ENCODE measurements at places on chromosomes 12 and 14.

DNA sequence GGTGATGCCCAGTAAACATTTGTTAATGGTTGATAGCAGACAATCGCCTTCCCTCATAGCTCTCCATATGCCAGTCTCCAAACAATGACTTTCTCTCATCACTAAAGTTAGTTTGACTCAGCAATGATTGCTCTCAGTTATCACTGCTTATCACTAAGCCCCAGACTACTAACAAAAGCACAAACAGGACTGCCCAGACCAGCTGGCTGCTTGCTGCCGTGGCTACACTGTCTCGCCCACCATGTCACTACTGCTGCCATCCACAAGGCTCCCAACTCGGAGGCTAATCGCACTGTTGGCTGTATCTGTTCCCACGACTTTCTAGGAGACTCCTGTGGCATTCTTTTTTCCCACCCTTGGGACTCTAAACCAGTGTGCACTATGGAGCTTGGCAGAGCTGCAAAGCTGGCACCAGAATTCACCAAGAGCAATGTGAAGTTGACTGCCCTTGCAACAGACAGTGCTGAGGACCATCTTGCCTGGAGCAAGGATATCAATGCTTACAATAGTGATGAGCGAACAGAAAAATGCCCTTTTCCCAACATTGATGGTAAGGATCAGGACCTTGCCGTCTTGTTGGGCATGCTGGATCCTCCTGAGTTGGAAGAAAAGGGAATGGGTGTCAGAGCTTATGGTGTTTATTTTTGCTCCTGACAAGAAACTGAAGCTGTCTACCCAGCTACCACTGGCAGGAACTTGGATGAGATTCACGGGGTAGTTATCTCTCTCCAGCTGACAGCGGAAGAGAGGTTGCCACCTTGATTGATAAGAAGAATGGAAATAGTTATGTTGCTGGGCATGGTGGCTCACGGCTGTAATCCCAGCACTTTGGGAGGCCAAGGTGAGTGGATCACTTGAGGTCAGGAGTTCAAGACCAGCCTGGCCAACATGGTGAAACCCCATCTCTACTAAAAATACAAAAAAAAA, 27.1 kb upstream of the NR2C1 start:
- DNase-seq: no peak

DNA sequence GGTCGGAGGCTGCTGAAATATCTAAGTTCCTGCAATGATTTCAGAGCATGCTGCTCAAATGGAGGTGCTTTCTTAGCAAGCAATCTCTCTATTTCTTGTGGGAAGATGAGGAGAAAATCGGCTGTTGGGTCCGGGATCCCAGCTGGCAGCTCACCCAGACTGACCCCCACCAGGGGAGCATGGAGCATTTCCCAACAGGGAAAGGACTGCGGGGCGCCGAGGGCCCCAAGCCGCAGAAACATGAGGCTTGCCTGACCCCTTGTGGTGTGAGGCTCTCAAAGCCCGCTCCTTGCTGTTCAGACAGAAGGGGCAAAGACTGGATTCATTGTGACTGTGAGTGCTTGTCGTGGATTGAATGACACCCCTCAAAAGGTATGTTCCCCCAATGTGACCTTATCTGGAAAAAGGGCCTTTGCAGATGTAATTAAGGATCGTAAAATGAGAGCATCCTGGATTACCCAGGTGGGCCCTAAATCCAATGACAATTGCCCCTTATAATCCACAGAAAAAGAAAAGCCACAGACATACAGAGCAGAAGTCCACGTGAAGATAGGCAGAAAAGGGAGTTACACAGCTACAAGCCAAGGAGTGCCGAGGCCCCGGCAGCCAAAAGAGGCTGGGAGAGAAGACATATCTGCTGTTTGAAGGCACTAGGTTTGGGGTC, 116.3 kb upstream of the VASH1 start:
- DNase-seq: peak; percentile 9

GRCh38 chr14:88049936-88050335, 45.0 kb downstream of the GPR65 start:
- DNase-seq: no peak

DNA sequence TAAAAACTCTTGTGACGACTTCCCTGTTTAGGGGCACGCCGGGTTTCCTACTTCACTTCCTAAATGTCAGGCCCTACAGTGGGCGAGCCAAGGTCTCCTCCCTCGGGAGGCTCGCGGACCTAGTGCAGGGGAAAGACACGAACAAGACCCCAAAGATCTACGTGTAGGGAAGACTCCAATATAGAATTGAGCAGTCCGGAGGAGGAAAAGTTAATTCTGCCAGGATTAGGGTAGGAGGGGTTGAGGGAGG, 564 bp downstream of the ATXN3 start:
- DNase-seq: peak; percentile 32

DNA sequence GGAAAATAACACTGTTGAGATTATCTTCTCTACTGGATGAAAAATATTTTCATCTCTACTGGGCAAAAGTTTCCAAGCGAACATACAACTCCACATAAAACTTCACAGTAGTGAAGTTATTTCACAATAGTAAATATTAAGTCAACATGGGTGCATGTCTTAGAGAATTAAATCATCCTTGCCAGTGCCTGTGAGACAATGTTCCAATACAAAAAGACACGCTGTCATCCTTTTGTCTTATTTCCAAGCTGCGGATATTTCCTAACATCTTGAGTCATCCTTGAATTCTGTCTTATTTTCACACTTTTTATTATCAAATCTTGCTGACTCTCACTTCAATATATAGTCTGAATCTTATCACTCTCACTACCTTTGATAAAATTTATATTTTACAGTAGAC, 142.9 kb upstream of the KITLG start:
- peak; percentile 77 for DNase-seq

DNA sequence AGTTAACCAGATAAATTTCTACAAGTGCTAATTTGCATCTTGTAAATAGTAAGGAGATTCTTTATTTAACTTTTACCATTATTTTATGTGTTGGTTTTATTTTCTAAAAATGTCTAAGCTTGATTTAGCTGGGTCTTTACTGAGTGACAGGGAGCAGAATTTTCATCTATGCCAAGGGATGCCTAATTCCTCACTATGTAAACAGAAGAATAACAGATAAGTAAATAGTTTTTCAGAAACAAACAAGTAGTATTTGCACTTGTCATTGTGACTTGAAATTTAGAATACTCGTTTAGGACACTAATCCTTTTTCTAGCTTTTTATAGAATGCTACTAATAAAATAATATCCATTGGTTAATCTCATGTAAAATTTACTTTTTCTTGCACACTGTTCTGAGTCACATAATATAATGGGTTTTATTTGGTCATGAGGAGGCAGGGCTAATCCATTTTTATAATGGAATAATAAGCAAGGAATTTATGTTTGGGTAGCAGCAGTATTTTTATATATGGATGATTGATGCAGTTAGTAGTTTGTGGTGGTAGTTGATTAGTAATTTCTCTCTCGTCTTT, 746.5 kb downstream of the SLC6A15 start:
- DNase-seq: no peak

GRCh38 chr14:63922696-63923421, 70.1 kb downstream of the SYNE2 start:
- no peak for DNase-seq

DNA sequence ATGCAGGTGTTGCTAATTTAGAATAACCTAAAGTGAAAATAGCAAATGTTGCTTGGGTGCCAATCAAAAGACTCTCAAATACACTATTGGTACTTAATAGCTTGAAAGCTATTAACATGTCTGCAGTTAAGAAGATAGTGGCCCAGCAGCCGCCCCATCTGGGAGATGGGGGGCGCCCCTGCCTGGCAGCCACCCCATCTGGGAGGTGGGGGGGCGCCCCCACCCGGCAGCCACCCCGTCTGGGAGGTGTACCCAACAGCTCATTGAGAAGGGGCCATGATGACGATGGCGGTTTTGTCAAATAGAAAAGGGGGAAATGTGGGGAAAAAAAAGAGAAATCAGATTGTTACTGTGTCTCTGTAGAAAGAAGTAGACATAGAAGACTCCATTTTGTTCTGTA, 923.1 kb upstream of the MDGA2 start:
- no peak for DNase-seq

GRCh38 chr12:98924-99352, 32.4 kb downstream of the IQSEC3 start:
- no peak for DNase-seq

DNA sequence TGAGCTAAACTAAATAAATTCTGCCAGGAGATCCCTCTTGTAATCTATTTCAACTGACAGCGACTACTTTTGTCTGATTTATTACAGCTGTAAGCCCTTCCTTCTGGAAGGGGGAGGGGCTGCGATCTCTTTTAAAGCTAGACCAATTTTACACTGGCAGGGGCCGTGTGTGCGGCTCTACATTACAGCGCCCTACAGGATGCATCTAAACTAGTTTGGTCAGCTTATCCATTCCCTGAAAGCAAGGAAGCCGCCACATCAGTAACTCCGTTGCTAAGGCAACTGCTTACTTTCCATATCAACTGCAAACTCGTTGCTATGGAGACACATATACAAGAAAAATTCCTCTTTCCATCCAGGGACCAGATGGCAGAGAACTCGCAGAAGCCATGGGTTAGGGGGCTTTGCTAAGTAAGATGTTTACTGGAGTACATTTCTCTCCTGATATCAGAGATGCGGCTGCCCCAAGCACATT, 17.4 kb downstream of the FOXN3 start:
- peak; percentile 62 for DNase-seq

DNA sequence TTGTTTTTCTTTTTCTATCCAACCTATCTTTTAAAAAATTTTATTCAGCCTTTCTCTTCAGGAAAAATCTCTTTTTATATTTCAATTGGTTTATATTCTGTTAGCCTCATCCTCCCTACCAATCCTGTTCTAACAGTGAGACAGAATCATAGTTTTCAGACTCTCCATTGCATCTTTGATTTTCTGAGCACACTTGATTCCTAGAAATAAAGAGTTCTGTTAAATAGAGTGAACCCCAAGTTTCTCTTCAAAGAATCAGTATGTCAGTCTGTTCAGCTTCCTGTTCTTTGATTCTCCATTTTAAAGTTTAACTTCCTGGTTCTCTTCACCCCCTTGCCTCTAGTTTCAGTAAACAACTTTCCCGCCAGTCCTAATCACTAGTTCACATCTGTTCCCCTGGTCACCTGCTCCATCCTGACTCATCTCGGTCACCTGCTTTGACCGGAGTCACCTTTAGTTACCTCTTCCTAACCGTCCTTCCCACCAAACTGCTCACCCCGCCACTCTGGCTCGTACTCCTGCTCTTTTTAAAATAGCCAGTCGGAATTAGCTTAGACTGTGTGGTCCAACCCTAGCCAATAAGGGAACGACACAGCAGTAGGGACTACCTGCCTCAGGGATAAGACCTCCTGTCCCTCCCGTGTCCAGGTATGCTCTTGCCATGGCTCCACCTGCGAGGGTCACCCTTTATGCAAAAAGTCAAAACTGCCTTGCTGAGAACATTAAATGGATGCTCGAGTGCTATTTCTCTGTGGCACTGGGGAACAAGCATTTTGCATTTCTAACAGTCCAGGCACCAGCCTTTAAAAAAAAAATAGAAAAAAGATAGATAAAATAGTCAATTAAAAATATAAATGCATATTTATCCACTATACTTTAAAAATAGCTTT, 48.4 kb downstream of the DDX51 start:
- DNase-seq: no peak

- no peak for DNase-seq
Observed at GRCh38 chr12:6277982-6278438, 32.5 kb upstream of the PLEKHG6 start.

All from foreskin fibroblast (primary cell).